ENCODE measurements at places on chromosomes 2 and 18.

DNA sequence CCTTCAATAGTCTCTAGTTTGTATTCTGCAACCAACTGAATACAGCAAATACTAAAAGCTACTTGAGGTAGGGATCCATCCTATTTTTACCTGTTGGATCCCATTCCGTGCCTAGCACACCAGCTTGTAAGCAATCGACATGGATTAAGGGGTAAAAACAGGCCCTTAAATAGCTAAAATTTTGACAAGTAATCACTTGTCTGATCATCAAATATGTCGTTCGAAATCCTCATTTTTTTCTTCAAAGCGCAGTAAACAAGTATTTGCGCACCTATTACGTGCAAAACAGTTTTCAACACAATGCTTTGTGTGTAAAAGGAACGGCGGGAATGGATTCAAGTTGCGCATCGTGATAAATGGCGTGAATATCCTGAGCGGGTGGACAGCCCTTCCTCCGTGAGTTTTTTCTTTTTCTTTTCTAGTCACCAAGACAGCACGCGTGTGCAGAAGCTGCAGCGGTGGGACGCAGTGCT lies 1.4 kb upstream of the ACVR2A start:
- no peak for DNase-seq

- DNase-seq = no peak
Observed at GRCh38 chr2:217746808-217747207, 256.0 kb downstream of the TNS1 start.

DNA sequence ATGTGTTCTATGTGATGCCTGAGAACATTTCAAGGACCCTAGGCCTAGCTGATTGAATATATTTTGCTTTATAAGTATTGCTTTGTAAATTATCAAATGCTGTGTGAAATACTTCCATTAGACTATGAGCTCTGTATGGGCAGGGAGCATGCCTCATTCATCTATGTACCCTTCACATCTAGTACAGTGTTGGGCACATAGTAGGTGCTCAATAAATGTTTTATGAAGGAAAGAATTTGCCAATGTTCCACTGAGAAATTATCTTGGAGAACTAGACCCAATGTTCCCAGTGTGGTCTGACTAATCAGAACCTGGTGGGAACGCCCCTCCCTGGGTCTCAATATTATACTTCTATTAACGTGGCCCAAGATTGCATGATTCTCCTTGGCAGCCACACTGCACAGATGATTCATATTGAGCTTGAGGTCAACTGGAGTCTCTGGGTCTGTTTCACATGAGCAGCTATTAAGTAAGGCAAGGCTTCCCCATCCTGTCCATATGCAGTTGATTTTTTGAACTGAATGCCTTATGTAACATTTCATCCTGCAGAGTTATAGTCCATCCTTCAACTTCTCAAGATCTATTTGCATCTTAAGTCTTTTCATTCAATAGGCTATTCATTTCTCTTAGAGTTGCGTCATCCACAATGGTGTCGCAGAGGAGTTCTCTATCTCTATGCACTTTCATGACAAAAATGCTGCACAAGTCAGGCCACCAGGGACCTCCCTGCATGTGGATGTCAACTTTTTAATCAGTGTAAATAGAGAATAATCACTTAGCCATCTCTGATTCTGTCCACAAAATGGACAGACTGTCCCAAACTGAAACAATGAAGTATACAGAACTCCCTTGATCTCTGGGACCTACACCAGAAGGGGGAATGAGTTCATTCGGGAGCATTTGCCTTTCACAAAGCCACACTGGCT lies 257.6 kb downstream of the CYP26B1 start:
- DNase-seq = no peak

DNA sequence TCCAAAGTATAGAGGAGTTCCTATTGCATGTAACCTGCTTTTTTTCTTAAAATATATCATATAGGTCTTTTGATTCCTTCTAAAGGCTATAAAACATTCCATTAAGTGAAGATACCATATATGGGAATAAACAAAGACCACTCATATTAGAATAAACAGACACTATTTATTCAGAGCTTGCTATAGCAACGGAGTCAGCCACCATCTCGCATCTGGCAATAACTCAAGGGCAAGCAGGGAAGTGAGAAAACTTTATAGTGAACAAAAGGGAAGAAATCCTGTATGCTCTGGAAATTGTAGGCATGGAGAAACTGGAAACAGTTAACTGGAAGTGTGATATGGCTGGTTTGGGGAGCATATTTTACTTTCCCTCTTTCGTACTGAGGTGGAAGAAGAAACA lies 301.9 kb downstream of the PTH2R start:
- DNase-seq = no peak

- no peak for DNase-seq
Observed at GRCh38 chr2:85769983-85770362, 16.2 kb downstream of the ATOH8 start.

DNA sequence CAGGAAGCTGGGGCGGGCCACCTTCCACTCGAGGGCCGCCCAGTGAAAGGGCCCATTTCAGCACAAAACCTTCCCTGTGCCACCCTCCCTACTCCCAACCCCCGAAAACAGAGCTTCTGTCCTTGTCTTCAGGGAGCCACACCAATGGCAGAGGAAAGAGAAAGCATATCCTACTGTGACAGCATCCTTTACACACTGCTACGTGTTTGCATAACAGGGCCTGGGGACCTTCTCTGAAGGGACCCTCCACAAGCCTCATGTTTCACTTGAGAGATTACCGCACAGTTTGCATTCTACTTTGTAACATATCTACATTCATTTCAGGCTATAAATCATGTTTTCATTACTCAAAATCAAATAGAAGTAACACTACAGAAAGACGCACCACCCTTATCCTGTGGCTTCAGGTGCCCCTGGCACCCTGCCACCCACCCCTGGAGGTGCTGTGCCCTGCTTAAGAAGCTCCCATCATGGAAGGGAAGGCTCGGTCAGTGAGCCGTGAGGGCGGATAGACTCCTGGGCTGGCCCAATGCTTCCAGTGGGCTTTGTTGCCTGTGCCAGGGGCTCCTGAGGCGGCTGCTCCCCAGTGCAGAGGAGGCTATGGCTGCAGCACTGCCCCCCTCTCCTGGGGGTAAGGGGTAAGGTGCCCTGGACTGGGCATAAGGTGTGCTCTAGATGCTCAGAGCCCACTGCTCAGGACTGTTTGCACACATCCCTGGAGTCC lies 52.0 kb downstream of the EIPR1 start:
- DNase-seq = no peak

DNA sequence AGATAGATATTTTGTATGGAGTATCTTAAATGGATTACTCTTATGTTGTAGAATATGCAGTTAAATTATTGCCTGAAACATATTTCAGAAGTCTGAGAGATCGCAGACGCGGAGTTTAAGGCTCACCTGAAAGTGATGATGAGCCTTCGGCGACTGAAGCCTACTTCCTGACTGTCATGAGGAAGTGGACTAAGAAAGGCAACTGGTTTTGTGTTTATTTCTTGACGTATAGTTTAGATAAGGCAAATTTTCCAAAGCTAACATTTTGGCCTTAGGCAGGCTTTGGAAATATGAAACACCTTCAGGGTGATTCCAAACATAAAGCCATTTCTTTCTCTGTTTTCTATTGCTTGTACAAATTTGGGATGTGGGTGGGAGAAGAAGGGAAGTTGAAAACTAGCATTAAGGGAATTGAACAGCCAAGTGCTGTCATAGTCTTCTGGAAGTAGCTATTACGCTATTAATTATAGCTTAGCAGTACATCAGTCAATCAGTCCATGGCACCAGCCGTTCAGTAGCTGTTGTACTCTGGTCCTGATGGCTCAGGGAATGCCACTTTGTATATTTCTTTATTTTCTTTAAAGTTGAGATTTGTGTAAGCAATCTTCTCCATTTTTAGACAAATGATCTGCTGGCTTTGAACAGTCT lies 1.5 kb downstream of the GRHL1 start:
- DNase-seq = no peak

DNA sequence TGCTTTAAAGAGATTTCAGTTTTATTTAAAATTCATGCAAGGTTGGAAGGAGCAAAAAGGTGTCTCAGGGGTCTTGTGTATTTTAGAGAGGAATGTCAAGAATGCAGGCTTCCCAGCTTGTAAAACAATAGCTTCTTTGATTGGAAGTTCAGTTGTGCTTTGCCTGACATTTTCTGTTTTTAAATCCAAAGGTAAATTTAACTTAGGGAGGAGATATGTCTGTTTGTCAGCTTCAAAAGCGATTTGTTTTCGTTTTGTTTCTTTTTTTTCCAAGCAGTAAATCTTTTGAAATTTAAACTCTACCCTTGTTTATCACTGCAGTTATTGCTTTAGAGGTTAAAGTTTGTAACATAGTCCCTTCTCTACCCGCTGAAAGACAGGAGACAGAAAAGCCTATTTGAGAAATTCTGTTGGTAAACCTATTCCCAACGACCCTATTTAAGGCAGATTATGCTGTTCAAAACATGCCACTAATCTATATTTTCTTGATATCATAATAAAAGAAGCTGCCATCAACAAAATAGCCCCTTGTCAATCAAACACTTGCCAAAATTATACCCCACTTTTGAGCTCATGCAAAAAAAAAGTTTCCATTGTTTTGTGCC lies 639.6 kb downstream of the IRS1 start:
- DNase-seq = no peak

DNA sequence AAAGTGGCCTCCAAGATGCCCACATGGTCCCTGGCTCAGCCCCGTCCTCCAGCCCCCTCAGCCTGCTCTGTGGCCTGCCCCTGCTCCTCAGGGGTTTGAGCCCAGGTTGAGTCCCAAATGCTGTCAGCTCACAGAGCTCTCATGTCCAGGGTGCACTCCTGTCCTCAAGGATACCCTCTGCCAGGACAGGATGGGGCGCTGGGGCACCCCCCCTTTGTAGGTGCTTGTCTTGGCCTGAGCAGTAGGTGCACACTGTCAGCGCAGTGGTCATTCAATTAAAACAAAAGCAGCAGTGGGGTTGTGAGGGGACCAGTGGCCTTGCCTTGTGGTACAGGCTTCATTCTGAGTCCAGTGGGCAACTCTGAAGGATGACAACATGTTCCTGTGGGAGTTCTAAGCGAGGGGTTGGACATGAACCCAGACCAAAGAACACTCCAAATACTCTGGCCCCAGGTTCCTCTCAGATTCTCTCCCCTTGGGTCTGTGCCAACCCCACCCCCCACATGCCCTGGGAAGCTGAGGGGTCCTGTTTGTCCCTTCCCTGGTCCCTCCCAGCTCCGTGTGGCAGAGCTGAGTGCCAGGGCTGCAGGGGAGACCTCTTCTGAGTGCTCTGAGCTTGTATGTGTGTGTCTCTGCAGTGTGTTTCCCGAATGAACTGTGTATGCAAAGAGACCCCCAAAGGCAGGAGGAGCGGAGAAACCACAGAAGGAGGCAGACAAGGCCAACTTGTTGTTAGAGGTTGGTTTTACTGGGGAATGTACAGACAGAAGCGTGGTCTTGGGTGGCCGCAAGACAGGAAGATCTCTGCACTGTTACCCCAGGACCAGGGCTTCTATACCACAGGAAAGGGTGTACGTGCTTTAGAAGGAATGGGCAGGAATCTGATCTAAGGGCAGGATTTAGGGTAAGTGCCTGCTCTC lies 155.6 kb upstream of the HS6ST1 start:
- DNase-seq = no peak

GRCh38 chr2:134144081-134144596 lies 109.7 kb upstream of the MGAT5 start:
- no peak for DNase-seq

DNA sequence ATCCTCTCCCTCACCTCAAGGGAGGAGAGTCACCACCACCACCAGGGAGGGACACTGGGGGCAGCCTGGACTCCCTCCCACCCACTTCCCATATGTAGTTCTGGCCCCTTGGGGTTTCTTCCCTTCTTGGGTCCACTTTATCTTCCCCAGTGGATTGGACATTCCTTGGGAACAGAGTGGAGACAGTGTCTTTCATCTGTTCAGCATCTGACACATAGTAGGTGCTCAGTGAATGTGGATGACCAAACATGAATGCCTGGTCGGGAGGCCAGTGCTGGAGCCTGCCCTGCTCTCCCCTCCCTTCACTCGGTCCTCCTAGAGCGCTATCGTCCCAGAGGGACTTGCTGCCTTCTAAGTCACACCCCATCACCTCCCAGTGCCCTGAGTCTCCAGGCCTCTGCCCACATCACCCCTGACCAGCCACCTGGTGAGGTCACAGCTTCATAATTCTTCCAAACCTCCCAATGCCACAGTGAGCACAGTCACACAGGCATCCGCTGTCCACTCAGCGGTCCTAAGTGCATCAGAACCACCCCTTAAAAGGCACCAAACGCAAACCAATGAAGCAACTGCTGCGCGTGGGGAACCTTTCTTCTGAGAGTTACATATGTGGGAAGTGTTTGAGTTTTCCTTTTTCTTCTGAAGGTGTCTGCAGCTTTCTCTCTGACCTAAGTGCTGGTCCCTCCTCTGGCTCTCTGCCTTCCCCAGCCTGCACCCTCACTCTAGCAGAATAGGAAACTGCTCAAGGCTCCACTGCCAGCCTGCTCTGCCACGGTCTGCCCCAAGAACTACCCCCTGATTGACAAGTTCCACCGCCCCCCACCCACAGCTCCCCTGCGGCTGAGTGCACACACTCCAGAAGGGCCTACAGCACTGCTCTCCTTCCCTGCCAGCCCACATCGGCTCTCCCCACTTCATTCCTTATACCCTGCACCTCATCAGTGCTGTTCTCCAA lies 7.2 kb upstream of the SFXN5 start:
- no peak for DNase-seq

DNA sequence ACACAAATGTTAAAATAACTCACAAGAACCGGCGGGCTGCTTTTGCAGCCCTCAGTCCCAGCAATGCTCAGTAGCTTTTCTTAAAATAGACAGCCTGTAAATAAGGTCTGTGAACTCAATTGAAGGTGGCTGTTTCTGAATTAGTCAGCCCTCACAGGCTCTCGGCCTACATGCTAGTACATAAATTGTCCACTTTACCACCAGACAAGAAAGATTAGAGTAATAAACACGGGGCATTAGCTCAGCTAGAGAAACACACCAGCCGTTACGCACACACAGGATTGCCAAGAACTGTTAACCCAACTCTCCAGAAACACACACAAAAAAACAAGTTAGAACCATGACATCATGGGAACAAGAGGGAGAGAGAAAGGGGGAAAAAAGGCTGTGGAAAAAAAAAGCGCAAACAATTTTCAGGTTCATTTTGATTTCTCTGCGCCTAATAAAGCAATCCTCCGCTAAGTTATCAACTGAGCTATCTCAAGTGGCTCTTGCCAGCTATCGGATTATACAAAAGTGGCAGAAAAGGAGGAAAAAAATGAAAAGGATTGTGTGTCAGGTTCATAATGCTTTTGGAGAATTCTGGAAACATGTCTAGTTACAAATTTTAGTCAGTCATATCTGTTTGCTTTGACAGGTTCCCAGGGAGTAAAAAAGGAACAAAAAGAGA lies 89.1 kb downstream of the ZEB2 start:
- peak; percentile 71 for DNase-seq

DNA sequence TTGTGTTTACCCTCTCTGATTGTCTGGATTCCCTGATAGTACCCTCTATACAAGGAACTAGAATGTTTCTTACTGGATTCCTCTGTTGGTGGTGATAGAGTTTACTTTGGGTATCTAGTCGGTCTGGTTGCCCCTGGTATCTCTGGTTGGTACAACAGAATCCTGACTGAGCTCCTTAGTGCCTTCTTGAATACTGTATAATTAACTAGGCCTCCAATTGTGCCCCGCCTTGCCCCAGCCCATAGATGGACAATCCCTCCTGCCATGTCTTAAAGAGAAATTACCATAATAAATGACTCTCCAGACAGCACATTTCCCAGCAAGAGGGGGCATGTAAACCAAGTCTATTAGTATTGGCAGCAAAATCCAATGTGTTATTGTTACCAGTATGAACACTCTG lies 2.3 kb downstream of the SCN1A start:
- DNase-seq = no peak
